ENCODE measurements at places on chromosomes 4 and X. TPM values are rescaled to one million over a fixed set of nuclear protein-coding genes. Genes with fewer than 3 reads are reported as not detected.

The ADGRG2 gene
- total RNA-seq: not detected

The HERC3 gene
- total RNA-seq: 8.5 TPM

DNA sequence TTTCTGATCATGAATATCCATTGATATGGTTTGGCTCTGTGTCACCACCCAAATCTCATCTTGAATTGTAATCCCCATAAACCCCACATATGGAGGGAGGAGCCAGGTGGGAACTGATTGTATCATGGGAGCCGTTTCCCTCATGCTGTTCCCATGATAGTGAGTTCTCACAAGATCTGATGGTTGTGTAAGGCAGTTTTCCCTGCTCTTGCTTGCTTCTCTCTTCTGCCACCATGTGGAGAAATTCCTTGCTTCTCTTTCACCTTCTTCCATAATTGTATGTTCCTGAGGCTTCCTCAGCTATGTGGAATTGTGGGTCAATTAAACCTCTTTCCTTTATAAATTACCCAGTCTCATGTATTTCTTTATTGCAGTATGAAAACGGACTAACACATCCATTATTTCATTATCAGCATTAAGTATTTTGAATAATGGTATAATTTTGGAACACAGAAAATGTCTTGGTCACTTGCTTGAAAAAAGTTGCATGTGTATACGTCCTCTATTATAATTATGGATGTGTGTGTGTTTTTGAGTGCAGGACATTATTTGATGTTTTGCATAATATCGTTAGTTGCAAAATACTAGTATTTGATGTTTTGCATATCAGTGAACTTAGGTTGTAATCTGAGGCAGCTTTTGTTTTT, 334.6 kb downstream of the PCDH10 start:
- no peak overlapping the region for H3K27ac ChIP-seq
- H3K4me1 ChIP-seq: no peaks in the 10 kb centered on the region
- H3K27me3 ChIP-seq: no peaks in the 10 kb centered on the region
- peak; percentile 47 for DNase-seq
- no peak overlapping the region for H3K4me3 ChIP-seq

GRCh38 chr4:77493120-77493752, 112.4 kb upstream of the CXCL13 start:
- no peak overlapping the region for H3K27ac ChIP-seq
- H3K4me1 ChIP-seq: no peaks in the 10 kb centered on the region
- H3K36me3 ChIP-seq: no peaks in the 10 kb centered on the region
- no peaks in the 10 kb centered on the region for H3K27me3 ChIP-seq
- no peak overlapping the region for H3K4me3 ChIP-seq

GRCh38 chr4:15262396-15262795, 165.4 kb upstream of the C1QTNF7 start:
- DNase-seq: no peak
- no peak overlapping the region for H3K27ac ChIP-seq
- no peak overlapping the region for H3K4me3 ChIP-seq
